ENCODE measurements at places on chromosomes 2 and 18. TPM values are rescaled to one million over a fixed set of nuclear protein-coding genes. Genes with fewer than 3 reads are reported as not detected.

DNA sequence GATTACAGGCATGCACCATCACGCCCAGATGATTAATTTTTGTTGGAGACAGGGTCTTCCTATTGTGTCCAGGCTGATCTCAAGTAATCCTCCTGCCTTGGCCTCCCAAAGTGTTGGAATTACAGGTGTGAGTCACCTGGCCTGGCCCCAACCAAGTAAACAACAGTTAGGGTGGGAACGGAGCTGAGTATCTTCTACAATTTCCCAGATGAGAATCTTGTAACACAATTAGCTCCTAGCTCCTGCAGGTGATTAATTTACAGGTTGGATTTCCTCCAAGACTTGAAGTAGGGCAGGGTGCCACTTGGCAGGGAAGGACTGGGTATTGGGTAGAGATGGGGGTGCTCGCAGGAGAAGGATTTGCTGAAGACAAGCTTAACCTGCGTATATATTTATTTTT, 17.8 kb downstream of the NLRC4 start:
- H3K4me1 ChIP-seq, result no peaks in the 10 kb centered on the region
- H3K36me3 ChIP-seq, result no peaks in the 10 kb centered on the region
- DNase-seq, result no peak
- H3K4me3 ChIP-seq, result no peak overlapping the region
- H3K27ac ChIP-seq, result no peak overlapping the region

DNA sequence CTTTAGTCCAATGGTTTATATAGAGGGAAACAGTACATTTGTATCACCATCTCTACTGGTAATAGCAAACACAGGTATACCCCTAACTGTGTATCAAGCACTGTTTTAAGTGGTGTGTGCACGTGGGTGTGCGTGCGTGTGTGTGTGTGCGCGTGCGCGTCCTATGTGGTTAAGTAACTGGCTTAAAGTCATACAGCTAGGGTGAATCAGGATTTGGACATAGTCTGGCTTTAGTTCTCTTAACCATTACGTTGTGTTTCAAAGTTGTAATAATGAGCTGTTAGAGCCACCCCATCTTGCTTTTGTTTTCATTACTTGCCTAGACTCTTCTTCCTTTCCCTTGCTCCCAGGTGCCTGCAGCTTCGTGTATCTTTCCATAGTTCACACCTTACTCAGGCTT, 2.1 kb downstream of the HADHB start:
- H3K27ac ChIP-seq, result no peak overlapping the region
- no peaks in the 10 kb centered on the region for H3K36me3 ChIP-seq
- H3K4me3 ChIP-seq, result no peak overlapping the region
- H3K27me3 ChIP-seq, result no peaks in the 10 kb centered on the region

- H3K4me1 ChIP-seq, result peaks cover 6% of the 10 kb centered on the region
- H3K36me3 ChIP-seq, result peaks cover 6% of the 10 kb centered on the region
- H3K4me3 ChIP-seq, result no peak overlapping the region
- peak; percentile 4 for DNase-seq
Observed at GRCh38 chr18:27964811-27965210, 212.1 kb downstream of the CDH2 start.

DNA sequence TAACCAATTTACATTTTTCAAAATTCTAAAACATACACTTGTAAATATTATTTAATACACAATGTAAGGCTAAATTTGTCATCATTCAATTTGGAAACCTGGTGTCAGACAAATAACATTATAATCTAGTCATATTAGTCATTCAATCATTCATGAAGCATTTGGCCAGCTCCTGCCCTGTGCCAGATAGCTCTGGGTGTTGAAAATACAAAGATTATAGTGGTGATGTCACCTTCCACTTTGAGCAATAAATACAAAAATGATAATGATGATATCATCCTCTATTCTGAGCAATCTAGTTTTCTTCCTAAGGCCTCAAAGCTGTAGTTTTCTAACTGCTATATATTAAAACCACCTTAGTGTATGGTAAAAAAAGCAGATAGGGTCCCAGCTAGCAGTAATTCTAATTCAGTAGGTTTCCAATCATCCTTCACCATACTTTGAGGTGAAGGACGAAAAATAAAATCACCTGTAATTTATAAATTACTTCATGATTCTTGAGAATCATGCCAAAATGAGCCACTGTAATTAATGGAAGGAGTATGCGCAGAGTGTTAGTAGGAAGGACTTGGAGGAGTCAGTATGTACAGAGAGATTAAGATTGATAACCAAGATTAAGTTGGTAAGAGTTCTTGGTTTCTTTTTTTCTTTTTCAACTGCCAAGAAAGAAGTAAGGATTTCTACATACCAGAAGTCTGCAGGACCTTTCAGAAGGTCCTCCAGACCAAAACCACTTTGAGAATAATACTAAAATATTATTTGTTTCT, 23.2 kb downstream of the MEMO1 start:
- H3K4me3 ChIP-seq, result no peak overlapping the region
- H3K4me1 ChIP-seq, result no peaks in the 10 kb centered on the region
- DNase-seq, result peak; percentile 76
- H3K36me3 ChIP-seq, result no peaks in the 10 kb centered on the region

GRCh38 chr2:43542285-43542933, 53.4 kb downstream of the THADA start:
- H3K4me3 ChIP-seq, result no peak overlapping the region
- no peaks in the 10 kb centered on the region for H3K36me3 ChIP-seq
- peaks cover 7% of the 10 kb centered on the region for H3K4me1 ChIP-seq

- H3K4me1 ChIP-seq, result no peaks in the 10 kb centered on the region
- DNase-seq, result no peak
Observed at GRCh38 chr2:241798631-241799521, 10.1 kb upstream of the NEU4 start.

- no peak overlapping the region for H3K4me3 ChIP-seq
- H3K36me3 ChIP-seq, result no peaks in the 10 kb centered on the region
- DNase-seq, result no peak
- no peaks in the 10 kb centered on the region for H3K4me1 ChIP-seq
Observed at GRCh38 chr2:71608441-71608840, 155.1 kb downstream of the DYSF start.

- no peak for DNase-seq
- no peak overlapping the region for H3K4me3 ChIP-seq
- H3K27me3 ChIP-seq, result peaks cover 10% of the 10 kb centered on the region
- H3K36me3 ChIP-seq, result no peaks in the 10 kb centered on the region
- H3K4me1 ChIP-seq, result no peaks in the 10 kb centered on the region
Observed at GRCh38 chr18:63095768-63096167, 223.8 kb downstream of the BCL2 start.

DNA sequence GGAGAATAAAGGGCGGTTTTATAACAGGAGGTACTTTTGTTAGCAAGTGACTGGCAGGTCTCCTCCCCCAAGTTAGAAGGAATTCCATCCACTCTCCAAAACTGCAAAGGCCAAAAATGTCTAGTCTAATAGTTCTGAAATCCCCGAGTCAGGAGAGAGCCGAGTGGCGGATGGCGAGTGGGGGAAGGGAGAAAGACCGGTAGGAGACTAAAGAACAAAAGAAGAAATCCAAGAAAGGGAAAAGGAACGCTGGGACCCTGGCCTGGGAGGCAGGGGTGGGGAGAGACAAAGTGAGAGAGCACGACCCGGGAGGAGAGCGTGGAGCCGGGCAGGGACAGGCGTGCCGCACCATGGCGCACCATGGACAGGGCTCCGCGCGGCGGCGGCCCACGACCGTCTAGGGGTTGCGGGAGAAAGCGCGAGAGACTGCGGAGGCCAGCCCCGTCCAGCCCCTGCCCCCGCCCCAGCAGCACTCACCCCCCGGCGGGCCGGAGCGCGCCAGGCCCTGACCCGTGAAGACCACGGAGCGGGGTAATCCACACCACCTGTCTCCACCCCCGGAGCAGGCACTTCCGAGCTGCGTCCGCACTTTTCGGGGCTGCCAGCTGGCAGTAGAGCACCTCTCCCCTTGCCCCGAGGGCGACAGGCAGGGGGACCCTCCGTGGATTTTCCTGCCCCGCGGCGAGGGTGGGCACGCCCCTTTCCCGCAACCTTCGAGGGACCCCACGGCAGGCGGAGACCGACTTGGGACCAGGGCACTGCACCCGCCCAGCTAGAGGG, 1.6 kb downstream of the CDH2 start:
- no peak overlapping the region for H3K27ac ChIP-seq
- no peaks in the 10 kb centered on the region for H3K36me3 ChIP-seq
- H3K4me1 ChIP-seq, result peaks cover 3% of the 10 kb centered on the region
- DNase-seq, result peak; percentile 42
- H3K4me3 ChIP-seq, result peak overlapping the region; percentile 99

- no peaks in the 10 kb centered on the region for H3K36me3 ChIP-seq
- H3K4me1 ChIP-seq, result no peaks in the 10 kb centered on the region
- H3K27ac ChIP-seq, result no peak overlapping the region
- H3K27me3 ChIP-seq, result peaks cover 2% of the 10 kb centered on the region
Observed at GRCh38 chr2:61785583-61785982, 68.3 kb downstream of the FAM161A start.

DNA sequence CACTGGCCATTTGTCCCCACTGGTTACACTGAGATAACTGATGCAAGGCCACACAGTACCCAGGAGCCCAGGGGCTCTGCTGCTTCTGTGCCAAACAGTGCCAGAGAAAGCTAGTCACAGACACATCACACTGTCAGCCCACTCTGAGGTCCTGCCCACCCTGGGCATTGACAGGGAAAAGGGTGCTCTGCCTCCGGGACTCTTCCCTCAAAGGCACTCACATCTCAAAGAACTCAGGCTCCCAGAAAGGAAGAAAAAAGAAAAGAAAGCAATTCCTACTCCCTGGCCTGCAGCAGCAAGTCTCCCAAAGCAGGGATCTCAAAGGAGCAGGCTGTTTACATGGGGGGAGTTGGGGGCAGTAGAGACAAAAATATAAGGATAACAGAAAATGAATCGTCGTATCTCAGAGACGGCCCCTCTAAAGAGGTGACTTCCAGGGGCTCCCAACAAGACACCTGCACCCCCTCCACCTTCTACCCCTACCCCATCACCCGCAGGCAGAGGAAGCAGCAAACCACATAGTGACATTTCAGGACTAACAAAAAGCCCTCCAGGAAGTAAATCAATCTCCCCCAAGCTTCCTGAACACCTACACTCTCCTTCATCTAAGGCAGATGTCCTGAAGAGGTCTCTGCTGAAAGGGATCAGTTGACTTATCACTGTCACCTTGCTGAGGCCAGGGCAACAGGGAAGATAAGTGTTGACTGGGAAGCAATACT, 247.6 kb downstream of the TNS1 start:
- H3K36me3 ChIP-seq, result no peaks in the 10 kb centered on the region
- no peaks in the 10 kb centered on the region for H3K27me3 ChIP-seq
- H3K4me1 ChIP-seq, result peaks cover 10% of the 10 kb centered on the region

DNA sequence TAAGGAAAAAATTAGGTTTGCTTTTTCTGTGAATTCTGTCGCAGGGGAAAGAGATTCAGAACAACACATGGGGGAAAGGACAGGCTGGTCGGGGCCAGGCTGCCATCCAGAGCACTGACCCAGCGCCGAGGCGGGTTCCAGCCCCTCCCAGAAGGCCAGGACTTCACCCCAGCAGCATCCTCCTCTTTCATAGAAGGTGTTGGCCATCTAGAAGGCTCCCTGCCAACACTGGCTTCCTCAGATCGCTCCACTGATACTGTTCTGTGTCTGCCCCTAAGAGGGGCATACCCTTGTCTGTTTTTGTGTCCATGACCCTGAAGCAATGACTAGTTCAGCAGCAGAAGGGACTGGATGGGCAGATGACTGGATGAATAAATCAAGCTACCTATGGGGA, 144.5 kb downstream of the HDAC4 start:
- DNase-seq, result no peak
- no peaks in the 10 kb centered on the region for H3K27me3 ChIP-seq
- H3K4me1 ChIP-seq, result peaks cover 12% of the 10 kb centered on the region
- H3K36me3 ChIP-seq, result no peaks in the 10 kb centered on the region
- H3K27ac ChIP-seq, result no peak overlapping the region
- H3K4me3 ChIP-seq, result no peak overlapping the region

- no peaks in the 10 kb centered on the region for H3K27me3 ChIP-seq
- peak overlapping the region; percentile 70 for H3K4me3 ChIP-seq
- DNase-seq, result no peak
- no peak overlapping the region for H3K27ac ChIP-seq
Observed at GRCh38 chr2:84459944-84460429, 907 bp upstream of the SUCLG1 start.

SERPINB12 gene
- polyA plus RNA-seq, result not detected

GRP gene
- polyA plus RNA-seq, result not detected

RNF144A gene
- 0.47 TPM for polyA plus RNA-seq

AQP12B gene
- polyA plus RNA-seq, result not detected

LOXHD1 gene
- not detected for polyA plus RNA-seq

CYRIA gene
- 1.1 TPM for polyA plus RNA-seq

TMEM17 gene
- 1.2 TPM for polyA plus RNA-seq

NMUR1 gene
- not detected for polyA plus RNA-seq

FAM237A gene
- not detected for polyA plus RNA-seq
